Activated CD8-positive, alpha-beta memory T cell treated with anti-CD3 and anti-CD28 coated beads for 4 hours (primary cell): ENCODE measurements at places on chromosomes 5 and 9.

GRCh38 chr9:6833518-6834192, 75.9 kb downstream of the KDM4C start:
- DNase-seq: no peak

- DNase-seq: no peak
These were observed 212.5 kb downstream of the RAB3C start for GRCh38 chr5:58795327-58795726.

DNA sequence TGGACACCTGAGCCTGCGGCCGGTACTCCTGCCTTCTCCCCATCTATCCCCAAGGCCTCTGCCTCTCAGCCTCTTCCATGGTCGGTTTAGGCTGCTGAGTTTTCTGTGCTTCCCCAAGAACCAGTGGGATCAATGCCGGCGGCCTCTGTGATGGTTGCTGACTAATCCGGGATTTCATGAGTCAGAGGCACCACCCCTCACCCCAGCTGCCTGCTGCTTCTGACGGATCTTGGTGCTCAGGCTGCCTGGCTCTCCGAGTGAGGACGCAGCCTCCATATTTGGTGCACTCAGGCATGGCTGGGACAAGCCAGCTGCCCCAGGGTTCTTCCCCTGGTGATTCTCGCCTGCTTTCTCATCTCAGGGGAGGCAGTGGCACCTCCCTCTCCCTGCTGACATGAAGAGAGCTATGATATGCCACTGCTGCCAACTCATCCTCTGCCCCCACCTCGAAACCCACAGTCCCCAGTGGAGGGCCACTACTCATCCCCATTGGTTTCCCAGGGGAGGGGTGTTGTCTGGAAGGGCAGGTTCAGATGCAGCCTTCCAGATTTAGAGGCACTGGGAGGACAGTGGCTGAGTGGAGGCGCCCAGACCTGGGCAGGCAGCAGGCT, 3.3 kb upstream of the MAN1B1 start:
- DNase-seq: no peak

DNA sequence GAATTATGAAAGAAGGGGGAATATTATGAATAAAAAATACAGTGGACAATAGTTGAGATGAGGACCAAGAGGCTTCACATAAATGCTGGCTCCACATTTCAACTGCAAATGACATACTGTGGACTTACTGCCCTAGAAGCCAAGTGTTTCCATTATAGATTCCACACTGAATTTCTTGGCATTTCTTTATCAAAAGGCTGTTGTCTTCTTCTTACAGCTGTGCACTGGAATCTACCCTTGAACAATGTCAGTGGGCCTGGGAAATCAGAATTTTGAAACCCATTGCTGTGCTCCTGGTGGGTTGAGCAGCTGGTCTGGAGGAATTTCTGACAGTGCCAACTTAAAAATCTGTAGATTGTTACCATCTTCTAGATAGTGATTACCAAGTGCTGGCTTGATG, 49.9 kb downstream of the TNC start:
- no peak for DNase-seq

DNA sequence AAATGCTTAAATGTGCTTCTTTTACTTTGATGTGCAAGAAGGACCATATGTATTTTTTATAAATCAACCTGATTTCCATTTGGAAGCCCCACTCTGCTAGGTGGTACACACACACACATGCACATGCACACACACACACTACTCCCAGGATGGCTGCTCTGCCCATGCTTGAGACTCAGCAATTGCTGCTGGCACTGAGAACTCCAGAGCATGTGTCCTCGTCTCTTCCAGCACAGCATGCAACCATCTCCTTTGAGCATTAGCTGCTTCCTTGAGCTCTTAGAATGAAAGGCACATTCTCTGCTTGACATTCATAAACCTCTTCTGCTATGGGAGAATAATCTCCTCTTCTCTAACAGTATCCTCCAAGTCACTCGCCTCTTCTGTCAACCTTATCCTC, 115.9 kb downstream of the FEM1C start:
- DNase-seq: no peak

DNA sequence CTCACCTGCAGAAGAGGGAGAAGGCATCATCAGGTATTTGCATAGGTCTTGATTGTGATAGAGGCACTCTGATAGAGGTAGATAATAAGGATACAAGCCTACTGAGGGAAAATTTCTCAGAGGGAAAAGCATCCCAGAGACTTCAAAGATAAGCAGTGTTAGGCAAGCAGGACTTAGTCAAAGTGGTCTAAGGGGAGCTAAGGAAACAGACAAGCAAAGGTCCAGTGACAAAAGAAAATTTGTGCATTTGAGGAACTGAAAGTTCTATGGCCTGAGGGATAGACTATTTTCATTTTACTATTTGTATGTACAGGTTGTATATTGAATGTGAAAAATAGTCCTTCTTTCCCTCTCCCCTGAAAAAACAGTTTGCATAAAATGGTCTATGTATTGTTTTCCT, 27.4 kb downstream of the OXCT1 start:
- no peak for DNase-seq

GRCh38 chr9:16398691-16399090, 471.8 kb downstream of the BNC2 start:
- no peak for DNase-seq

GRCh38 chr9:71592400-71592799, 175.9 kb downstream of the CEMIP2 start:
- no peak for DNase-seq

- DNase-seq: no peak
These were observed 16.3 kb upstream of the FYB1 start for GRCh38 chr5:39235648-39236047.

DNA sequence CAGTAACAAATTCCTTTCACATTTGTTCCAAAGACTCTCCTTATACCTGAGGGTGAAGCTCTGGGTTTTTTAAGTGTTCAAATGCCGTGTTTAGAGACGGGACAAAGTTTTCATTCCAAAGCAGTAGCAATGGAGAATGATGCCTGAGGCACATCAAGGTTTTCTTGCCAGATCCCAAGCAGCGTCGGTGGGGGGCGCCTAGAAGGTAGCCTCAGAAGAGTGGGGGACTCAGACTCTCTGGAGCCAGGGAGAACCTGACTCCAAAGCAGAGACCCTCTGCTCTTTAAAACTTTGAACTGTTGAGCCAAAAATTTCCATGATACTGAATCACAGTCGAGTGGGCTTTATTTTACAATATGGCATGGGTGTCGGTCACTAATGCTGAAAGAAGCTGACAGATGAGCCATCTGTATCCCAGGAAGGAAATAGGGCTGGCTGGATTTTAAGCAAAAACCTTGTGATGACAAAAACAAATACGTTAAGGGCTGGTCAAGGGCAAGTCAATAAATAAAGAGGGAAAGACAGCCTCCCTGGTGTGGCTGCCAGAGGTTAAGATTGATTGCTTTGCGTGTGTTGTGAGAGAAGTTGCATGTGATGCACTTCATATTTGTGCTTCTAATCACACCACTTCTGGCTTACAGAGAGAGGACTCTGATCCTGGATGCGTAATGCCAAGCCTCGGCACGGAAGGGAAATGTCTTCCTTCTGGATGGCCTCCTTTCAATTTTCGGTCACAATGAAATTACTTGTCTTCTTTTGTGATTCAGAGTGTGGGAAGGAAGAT, 161.1 kb upstream of the EFNA5 start:
- no peak for DNase-seq

DNA sequence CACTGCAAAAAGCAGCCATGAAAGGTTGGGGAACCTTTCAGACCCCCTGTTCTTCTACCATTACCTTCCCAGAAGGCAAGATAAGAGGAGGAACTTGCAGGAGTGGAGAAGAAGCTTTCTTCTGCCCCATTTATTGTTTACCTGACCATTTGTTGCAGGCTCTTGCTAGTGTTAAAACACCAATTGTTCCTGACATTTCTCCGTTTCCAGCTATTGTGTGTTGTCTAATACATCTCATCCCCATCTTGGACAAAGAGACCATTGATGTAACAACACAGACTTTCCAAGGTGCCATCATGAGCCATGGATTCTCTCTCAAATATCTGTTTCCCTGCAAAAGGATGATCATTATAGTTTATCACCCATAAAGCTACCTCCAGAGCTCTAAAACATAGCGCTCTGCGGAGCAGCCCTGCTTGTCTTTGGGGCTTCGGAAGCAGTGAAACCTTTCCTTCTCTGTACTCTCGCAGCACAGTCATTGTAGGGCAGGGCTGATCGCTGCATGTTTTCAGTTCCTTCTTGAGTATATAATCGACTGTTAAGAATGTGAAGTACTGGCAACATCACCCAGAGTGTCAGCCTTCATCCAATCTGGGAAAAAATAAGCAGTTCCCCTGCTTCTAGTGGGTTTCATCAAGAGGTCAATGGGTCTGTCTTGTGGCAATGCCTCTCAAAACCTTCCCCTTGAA, 680.0 kb downstream of the SEMA5A start:
- DNase-seq: no peak

- no peak for DNase-seq
These were observed 58.6 kb downstream of the PTPN3 start for GRCh38 chr9:109439378-109440116.

DNA sequence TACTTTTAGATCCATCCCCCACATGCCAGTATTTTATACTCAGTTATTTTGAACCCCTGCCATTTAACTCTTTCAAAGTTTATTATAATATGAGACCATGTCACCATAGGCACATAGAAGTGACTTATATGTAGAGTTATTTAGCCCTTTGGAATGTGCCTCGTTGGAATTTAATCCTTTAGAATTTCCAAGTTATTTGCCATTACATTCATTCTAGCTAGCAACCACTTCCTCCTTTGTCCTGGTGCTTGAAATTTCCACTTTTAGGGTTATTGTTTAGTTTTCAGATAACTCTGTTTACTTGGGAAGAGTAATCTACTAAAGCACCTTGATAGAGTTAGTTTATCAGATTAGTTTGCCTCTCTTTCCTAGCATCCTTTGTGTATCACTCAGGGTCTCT, 82.8 kb upstream of the TLE1 start:
- DNase-seq: no peak

GRCh38 chr9:68964102-68964541, 49.8 kb downstream of the PRKACG start:
- no peak for DNase-seq

DNA sequence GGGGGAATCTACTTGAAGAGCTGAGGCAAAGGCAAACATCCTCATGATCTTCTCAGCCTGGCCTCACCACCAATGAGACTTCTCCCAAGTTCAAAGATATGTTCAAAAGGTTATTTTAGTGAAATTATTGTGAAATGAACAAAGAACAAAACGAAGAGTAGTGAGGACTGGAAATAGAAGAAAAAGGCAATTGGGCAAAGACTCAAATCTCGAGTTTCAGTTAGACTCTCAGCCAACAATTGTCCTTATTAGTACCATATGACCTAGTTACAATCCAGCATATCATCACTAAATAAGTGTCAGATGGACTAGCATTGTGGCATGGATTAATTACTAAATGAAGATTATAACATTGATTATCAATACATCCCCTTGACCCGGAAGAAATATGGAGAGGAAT, 9.0 kb downstream of the ZNF474 start:
- no peak for DNase-seq

GRCh38 chr9:8622222-8622802, 822.7 kb upstream of the DMAC1 start:
- DNase-seq: no peak

DNA sequence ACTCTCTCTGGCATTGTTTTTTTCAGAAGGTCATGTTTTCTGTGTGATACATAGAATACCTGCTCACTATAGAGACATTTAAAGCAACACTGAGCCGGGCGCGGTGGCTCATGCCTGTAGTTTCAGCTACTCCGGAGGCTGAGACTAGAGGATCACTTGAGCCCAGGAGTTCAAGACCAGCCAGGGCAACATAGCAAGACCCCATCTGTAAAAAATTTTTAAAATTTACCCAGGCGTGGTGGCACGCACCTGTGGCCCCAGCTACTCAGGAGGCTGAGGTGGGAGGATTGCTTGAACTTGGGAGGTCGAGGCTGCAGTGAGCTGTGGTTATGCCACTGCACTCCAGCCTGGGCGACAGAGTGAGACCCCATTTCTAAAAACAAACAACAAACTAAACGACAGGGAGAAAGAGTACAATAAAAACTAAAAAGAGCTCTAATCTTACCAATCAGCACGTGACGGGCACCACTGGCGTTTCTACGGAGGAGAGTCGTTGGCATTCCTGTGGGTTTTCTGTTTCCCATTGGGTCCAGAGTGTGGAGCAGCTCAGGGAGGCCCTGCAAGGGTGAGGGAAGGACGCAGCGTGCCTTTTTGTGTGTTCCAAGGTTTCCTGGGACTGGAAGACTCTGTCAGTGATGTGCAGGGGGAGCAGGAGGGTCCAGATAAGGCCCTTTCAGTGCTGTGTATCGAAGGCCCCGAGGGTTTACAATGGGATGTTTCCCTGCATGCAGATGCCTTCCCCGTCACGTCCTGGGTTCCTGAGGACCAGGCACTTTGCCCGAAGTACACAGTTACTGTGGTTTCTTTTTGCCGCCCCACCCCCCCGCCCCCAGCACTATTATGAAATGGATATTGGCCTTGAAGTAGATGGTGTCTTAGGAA, 7.2 kb upstream of the RNU6ATAC start:
- DNase-seq: no peak

- no peak for DNase-seq
These were observed 25.8 kb downstream of the WNT8A start for GRCh38 chr5:138109463-138110265.

DNA sequence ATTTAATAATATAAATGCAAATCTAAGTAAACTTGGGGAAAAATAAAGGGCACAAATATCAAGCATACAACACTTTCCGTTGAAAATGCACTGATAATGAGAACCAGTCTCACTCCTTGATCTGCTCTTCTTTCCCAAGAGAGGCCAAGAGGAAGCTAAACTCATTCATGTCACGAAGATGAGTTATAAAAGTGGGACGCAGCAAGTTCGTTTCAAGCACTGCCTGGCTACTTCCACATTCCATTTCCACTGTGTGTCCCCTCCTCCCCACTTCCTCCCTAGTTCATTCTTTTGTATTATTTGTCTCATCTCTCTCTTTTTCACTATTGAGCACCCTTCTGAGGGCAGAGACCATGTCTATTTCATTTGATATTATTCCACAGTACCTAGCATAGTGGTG, 158.1 kb downstream of the SLC24A2 start:
- no peak for DNase-seq

DNA sequence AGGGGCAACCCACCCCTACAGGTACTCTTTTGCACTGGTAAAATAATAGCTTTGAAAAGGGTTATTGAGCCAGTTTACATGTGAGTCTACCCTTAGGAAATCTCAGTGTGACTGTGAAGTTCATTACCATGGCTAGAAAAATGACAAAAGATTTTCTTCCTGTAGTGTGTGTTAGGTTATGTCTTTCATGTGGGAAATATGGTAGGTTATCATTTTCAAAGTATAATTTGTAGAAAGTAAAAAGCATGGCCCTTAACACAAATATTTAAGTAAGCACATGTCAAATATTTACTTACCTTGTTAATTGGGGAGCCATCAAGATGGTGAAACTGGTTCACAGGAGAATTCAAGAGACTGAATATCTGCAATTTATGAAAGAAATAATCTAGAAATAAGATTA, 37.3 kb upstream of the PLPP1 start:
- DNase-seq: no peak

- DNase-seq: no peak
These were observed 30.4 kb downstream of the NFX1 start for GRCh38 chr9:33320568-33321261.

GRCh38 chr9:89080193-89080592, 88.9 kb downstream of the S1PR3 start:
- DNase-seq: no peak

DNA sequence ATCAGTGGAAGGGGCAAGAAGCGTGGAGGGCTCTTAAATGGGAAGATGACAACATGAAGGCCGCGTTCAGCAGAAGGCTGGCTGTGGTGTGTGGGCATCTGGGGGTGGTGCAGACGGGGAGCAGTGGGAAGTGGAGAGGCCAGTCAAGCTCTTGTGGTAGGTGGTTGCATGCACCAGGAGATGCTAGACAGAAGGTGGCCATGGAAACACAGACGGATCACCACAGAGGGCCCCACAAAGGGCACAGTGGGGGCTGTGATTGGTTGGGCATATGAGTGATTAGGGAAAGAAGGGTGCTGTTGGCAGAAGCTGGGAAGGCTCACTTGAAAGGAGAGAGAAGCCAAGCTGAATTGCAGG, 14.7 kb downstream of the MTMR12 start:
- DNase-seq: no peak
